AG08395 (cell line): ENCODE measurements at places on chromosomes 3 and 15.

DNA sequence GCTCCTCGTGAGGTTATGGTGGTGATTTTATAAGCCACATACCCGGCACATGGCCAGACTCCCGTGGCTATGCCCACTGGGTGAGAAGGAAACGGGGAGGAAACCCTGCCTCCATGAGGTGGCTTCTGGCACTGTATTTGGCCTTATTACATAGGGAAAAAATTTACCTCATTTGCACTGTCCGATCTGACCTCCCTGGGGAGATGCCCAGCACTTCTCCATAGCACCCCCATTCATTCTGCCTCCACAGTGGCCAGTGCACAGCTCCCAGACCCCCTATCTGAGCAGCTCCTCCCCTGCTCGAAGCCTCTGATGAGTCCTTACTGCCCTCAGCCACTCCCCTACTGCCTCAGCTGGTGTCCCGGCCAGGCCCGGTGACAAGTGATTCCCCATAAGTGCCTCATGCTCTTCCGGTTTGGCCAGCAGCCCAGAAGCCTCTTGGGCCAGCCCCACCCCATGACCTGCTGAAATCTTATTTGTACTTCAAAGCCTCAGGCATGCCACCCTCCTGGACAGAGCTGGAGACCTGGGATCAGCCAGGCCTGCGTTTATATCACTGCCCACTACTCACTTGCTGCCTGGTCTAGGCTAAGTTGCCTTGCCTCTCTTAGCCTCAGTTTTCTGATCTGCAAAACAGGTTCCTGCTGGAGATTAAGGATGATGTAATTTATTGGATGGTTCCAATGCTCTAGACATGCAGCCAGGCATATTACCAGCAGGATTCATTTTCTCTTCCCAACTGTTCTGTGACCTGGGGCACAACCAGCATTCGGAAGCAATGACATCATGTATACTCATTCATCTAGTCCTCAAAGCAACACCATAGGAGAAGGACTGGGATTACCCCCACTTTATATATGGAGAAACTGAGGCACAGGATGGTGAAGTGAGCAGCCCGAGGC, 30.6 kb upstream of the SLC6A6 start:
- DNase-seq, result peak; percentile 79

DNA sequence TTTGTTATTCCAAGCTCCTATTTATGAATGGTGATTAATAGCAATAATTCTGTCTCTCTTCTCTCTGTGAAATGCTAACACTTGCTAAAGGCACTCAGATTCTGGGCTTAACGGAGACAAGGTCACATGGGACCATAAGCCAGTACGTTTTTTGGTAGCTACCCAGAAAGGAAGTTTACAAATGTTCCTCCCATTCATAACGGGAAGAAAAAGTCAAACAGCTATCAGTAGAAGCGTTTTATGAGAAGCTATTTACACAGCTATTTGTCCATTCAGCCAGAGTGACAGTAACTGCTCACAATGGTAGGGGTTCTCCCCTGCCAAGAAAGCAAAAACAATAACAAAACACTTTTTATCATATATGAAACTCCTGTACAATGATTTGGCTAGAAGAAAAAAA, 51.5 kb downstream of the ZMAT3 start:
- no peak for DNase-seq

DNA sequence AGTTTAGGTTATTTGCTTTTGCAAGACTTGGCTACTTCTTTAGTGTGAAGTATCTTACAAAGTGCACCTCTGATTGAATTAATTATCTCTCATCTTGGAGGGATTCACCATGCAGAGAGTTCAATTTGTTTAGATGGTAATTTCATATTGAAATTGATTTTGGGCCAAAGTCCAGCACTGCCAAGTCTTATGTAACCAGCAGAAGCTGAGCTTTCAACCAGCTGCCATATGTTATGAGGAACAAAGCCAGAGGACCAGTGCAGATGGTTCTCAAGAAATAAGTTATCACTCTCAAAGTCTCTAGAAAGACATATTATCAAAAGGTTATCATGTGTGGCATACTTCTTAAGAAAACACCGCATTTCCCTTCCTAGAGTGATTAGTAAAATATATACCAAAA, 29.0 kb downstream of the ABHD6 start:
- no peak for DNase-seq

DNA sequence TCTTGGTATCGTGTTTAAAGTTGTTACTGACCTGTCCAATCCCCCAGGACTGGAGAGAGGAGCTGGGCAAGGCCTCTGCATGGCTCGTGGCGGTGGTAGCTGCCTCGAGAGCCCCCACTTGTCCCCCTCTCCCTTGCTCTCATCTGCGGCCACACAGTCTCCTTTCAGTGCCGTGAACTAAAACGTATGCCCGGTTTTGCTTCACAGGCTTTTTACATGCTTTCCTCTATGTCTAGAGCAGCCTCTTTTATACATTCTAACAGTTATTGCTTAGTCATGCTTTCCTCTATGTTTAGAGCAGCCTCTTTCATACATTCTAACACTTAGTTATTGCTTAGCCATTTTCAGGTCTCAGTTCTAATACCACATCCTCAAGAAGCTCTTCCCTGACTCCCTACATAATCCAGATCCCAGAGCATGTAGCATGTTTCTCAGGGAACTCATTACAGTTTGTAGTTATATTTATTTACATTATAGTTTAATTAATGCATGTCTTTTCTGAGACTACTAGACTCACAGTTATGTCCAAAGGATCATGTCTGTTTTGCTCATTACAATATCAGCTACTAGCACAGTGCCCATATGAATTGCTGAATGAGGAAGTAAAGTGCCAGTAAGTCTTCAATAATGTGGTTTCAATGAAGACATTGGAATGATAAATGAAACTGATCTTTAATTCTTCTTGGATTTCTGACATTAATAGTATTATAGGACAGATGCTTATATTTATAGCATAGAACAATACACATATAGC, 66.5 kb upstream of the TBL1XR1 start:
- DNase-seq, result no peak

DNA sequence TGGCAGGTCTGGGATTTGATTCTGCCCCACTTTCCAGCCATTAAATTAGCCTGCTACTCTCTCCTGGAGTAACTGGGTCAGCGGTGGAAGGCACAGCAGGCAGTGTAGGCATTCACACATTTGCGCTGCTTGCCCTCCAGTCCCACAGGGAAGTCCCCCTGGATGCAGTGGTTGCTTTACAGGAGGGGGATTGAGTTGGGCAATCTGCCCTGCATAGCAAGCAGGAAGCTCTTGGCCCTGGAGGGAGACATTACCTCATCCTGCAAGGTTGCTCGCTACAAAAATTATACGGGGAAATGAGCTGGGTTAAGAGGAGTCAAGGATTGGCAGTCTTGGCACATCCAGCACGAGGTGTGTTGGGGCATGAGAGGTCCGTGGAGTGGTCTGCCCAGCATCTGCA, 14.8 kb downstream of the MCM2 start:
- DNase-seq, result no peak

- no peak for DNase-seq
Observed at GRCh38 chr3:10465161-10465560, 40.2 kb downstream of the ATP2B2 start.

- DNase-seq, result no peak
Observed at GRCh38 chr3:38401246-38401962, 52.3 kb upstream of the ACVR2B start.

DNA sequence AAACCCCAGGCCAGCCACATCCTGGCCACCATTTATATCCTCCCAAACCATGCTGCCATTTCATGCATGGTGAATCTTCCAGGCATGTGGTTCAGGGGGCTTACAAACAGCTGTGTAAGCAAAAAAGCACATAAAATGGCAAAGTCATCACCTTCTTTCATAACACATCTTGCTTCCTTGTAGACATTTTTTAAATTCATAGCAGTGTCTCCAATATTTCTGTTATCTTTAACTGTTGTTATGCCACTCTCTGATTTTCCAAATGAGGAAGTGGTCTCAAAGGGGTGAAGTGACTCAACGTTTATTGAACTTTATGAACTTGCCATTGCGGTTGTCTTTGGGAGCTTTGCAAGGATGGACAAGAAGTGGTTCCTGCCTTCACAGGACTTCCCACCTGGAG, 264.4 kb downstream of the MEX3B start:
- DNase-seq, result no peak

DNA sequence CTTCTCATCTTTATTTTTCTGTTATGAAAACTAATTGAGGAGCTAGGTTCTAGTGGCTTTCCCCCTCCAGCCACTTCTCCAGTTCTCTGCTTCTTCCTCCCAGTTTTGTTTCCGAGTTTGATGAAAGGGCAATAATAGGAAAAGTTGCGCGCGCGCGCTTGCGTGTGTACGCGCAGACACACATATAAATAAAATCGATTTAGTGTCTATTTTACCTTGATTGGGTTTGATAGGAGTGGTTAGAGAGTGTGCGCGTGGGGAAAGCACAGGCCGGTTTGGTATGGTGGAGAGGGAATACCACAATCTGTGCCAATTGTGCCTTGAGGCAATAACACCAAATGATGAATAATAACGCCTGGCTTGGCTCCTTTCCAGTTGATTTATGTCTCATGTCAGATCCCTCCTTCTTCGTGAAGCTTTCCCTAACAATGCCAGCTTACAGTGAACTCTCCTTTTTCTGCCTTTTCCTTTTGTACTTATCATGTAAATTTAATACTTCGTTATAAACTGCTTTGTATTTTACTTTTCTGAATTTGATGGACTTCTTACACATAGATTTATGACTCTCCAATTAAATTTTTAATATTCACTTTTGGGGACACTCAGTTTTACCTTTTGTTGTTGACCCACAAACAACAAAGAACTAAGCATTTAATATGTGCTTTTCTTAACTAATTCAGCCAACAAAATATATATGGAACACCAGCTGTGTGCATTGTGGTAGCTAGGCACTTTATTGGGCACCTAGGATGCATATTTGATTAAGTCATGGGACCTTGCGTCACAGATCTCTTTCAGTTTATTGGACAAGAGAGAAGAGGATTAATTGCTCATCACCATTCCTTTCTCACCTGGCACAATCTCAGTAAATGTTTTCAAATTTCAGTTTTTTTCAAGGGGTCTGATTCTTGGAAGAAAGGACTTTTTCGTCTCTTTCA, 1.7 kb downstream of the TIPARP start:
- DNase-seq, result peak; percentile 52

GRCh38 chr3:67176396-67176795, 178.3 kb downstream of the KBTBD8 start:
- no peak for DNase-seq

- DNase-seq, result no peak
Observed at GRCh38 chr3:113055961-113056360, 65.2 kb downstream of the GTPBP8 start.

- no peak for DNase-seq
Observed at GRCh38 chr15:51044037-51044727, 50.5 kb downstream of the TNFAIP8L3 start.

DNA sequence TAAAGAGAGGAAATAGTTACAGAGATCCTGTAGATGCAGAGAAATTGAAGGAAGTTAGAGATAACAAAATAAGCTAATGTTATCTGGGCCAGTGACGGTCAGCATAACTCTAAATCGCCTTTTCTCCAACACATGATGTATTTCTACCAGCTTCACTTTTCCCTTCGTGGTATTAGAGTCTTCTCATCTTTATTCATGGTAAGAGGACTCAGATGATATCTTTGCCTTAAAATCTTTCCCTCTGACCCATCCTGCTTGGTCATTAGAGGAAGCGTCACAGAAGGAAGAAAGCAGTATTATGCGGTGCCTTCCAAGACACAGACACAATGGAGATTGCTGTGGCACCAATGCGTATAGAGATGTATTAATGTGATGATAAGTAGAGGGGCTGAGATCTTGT, 320.7 kb upstream of the GOLIM4 start:
- no peak for DNase-seq

GRCh38 chr3:159252274-159252673, 450.4 kb downstream of the MFSD1 start:
- peak; percentile 34 for DNase-seq

DNA sequence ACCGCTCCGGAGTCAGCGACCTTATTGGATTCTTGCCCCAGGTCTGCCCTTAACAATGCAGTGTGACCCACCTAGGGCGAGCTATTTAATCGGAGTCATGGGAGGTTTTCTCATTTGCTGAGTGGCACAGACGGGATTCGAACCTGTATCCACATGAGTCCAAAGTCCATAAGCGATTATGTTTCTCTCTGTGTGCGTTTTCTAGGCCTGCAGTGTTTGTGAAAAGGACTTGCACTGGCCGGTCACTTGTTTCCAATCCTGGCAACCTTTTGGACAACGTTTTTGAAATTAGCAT, 691 bp upstream of the HDGFL3 start:
- DNase-seq, result no peak

DNA sequence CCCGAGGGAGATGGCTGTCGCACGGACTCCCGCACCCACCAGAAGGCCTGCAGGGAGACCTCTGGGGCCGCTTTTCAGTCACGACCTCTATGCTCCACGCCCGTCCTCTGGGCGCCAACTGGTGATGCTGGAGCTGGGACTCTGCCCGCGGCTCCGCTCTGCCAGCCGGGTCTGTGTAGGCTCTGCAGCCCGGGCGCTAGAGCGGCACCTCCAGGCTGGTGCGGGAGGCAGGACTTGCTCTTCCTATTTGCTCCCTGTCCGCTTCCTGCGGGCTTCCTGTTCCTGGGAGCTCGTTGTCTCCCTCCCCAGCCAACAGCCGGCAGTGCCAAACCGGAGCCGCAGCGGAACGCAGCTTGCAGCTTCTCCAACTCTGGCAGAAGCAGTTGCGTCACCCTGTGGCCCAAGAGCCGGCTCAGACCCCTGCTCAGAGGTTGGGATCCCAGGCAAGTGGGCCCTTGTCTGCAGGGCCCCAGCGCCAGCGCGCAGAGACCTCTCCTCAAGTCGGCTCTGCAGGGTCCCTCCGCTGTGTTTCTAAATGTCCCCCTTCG, 285.9 kb downstream of the XXYLT1 start:
- DNase-seq, result peak; percentile 76

- no peak for DNase-seq
Observed at GRCh38 chr15:29048011-29048410, 162.2 kb downstream of the APBA2 start.

DNA sequence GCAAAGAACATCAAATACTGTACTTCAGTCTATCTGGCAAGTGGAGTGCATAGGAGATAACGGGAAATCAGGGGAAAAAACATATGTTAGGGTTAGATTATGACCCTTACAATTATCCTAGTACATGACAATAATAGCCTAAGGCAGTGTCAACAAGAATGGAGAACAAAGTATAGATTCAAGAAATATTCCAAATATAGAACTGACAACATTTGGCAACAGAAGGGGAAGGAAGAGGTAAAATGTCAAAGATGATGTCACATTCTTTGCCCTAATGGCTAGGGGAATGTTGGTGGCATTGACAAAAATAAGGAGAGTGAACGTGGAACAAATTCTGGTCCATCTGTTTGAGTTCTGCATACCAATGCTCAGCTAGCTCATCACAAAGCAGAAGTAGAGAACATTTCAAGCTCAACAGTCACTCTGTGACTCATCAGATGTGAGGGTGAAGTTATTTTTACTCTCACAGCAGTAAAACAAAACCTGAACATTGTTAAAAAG, 15.5 kb upstream of the ATP8B4 start:
- peak; percentile 74 for DNase-seq

DNA sequence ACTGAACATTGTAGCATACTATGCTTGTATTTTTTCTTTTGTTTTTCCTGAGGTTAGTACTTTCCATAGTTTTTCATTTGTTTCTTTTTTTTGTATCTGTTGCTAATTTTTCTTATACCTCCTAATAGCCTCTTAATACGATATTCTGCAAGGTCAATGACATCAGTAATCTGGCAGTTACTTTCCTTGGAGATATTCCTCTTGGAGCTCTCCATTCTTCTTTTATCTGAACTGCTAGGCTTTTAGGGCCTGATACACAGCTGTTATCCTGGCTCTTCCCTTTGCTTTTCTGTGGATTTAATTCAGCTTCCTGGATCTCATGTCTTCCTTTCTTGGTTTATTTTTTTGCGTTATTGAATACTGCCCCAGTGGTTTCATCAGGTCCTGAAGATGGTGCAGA, 12.9 kb downstream of the ALPK3 start:
- DNase-seq, result no peak
